AG10803 (cell line): ENCODE measurements at places on chromosomes 3 and 15.
A peak's percentile ranks its signal among the peaks of the same experiment; 100 is the strongest.

DNA sequence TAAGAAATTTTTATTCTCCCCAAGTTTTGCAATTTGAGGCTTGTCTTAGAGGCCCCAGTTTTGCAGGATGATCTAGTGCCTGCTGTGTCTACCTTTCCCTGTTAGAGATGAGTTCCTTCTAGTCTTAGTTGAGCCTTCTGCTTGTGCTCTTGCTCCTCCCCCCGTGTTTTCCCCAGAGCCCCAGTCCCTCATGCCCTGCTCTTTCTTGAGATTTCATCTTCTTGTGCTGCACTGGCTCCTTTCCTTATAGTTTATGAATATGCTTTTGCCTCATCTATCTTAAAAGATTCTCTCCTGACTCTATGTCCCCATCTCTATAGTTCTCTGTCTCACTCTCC lies 4.7 kb downstream of the GAP43 start:
- DNase-seq, result no peak

GRCh38 chr3:99172736-99173657 lies 271.5 kb upstream of the DCBLD2 start:
- peak; percentile 86 for DNase-seq

- DNase-seq, result no peak
Observed at GRCh38 chr3:28700728-28701127, 352.1 kb upstream of the AZI2 start.

GRCh38 chr15:47688573-47689086 lies 28.7 kb upstream of the SEMA6D start:
- peak; percentile 57 for DNase-seq

DNA sequence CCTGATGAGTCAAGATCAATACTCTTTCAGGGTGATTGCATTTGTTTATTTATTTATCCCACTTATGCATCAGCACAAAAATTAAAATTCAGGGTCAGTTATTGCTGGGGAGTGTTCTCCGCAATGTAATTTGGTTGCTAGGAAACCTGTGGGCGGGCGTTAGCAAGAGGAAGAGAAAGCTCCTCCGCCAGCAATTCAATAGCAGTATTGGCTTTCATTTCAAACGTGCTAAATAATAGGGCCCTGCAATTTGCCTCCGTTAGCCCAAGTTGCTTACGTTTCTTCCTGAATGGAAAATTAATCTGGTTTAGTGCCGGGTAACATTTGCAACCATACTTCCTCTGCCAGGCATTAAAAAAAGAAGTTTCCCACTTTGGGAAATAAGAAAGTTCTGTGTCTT lies 35.5 kb upstream of the PLCL2 start:
- DNase-seq, result no peak

GRCh38 chr3:123778991-123779622 lies 105.0 kb downstream of the MYLK start:
- no peak for DNase-seq

GRCh38 chr3:55333923-55334322 lies 153.2 kb downstream of the WNT5A start:
- peak; percentile 87 for DNase-seq

DNA sequence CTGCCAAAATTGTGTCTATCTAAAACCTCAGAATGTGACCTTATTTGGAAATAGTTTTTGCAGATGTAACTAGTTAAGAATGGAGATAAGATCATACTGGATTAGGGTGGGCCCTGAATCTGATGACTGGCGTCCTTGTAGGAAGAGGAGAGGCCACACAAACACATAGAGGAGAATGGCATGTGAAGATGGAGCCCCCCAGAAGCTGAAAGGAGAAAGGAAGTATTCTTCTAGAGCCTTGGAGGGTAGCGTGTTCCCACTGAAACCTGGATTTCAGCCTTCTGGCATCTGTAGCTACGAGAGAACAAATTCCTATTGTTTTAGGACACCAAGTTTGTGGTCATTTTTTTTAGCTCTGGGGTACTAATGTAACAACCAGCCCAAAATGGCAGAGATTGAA lies 423.0 kb upstream of the TPM1 start:
- peak; percentile 54 for DNase-seq

GRCh38 chr3:36318621-36319200 lies 61.6 kb upstream of the STAC start:
- no peak for DNase-seq

- DNase-seq, result no peak
Observed at GRCh38 chr3:71515636-71516365, 67.7 kb downstream of the FOXP1 start.

DNA sequence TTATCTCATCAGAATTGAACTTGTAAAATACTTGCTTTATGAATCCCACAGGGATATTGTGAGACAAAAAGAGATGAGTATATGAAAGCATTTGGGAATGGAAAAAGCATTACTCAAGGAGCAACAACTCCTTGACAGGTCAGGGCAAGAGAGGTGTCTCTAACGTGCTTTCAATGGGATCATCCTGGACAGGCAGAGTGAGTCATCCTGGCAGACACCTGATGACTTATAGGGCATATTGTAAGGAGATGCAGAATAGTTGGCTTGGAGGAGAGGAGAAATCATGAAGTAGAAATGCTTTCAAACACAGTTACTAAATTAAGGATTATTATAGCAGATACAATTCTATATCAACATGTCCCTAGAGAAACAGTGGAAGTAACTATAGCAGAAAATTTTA lies 71.9 kb upstream of the THSD4 start:
- peak; percentile 20 for DNase-seq

GRCh38 chr15:36905908-36906307 lies 194.4 kb downstream of the MEIS2 start:
- DNase-seq, result peak; percentile 92

- DNase-seq, result no peak
Observed at GRCh38 chr3:44238889-44239288, 2.8 kb upstream of the TOPAZ1 start.

DNA sequence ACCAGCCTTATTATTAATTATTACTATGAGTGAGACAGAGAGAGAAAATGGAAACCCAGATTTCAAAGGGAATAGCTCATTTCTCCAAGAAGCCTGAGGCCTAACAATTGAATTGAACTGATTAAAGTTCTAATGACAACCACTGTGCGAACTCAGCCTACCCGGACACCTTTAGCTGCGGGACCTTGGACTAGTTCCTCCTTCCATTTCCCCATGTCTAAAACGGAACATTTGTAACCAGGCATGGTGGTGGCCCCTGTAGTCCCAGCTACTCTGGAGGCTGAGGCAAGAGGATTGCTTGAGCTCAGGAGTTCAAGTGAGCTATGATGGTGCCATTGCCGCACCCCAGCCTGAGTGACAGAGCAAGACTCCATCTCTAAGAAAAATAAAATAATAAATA lies 16.4 kb upstream of the RTP2 start:
- DNase-seq, result no peak

- DNase-seq, result no peak
Observed at GRCh38 chr3:128190501-128190900, 37.2 kb downstream of the EEFSEC start.

- DNase-seq, result no peak
Observed at GRCh38 chr15:81625896-81626295, 251.9 kb upstream of the TMC3 start.

GRCh38 chr3:14403619-14404155 lies 1.3 kb downstream of the SLC6A6 start:
- no peak for DNase-seq

GRCh38 chr3:136114421-136114820 lies 81.7 kb downstream of the MSL2 start:
- DNase-seq, result no peak

GRCh38 chr3:80060664-80061063 lies 292.9 kb upstream of the ROBO1 start:
- no peak for DNase-seq

DNA sequence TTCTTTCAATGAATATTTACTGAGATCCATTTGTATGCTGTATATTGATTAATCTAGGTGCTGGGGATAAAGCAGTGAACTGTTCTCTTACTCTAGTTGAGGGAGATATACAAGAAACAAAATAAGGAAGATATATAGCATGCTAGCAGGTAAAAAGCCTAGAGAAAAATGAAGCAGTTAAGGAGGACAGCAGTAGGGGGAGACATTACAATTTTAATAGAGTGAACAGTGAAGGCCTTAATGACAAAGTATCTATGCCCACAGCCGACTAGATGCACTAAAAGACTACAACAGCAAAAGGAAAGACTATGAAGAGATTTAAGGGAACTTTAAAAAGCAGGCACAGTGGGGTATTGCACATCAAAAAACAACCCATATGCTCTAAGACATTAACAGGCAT lies 81.4 kb downstream of the XRN1 start:
- no peak for DNase-seq

GRCh38 chr15:68733666-68734065 lies 87.0 kb downstream of the ANP32A start:
- DNase-seq, result peak; percentile 52

DNA sequence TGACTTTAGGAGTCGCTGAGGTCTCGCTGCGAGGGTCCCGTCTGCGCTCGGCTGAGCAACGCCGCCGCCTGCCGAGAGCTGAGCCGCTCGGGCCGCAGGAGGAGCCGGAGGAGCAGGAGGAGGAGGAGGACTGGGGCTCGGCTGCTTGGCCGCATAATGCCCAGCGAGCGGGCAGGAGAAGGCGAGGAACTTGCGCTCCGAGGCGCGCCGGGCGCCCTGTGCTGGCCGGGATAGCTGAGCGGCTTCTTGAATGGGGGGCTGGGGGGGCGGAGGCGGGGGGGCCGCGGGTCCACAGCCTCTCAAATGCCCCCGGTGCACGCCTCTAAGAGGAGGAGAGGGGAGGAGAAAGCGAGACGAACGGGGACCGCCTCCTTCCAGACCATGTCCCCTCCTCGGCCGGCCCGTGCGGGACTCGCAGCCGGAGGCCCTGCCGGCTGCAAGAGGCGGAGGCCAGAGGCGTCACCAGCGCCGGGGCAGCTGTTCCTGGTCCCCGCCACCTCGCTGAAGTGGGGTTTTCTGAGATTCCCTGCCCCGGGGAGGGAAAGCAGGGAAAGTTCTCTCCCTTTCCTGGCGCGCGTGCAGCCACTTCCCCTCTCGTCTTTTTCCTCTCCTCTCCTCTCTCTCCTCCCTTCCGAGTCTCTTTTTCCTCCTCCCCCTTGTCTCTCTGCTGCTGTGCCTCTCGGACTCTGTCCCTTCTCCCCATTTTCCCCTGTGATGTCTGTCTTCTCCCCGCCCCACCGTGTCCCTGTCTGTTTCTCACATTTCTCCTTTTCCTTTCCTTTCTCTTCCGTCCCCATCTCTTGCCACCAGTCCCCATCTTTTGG lies at the start of gene ADAMTS9:
Gene ADAMTS9, minus strand, starts transcription at position 220 of the 824 bp plus-strand sequence. CDS start 343 bp downstream, outside the sequence.
- DNase-seq, result peak; percentile 66

DNA sequence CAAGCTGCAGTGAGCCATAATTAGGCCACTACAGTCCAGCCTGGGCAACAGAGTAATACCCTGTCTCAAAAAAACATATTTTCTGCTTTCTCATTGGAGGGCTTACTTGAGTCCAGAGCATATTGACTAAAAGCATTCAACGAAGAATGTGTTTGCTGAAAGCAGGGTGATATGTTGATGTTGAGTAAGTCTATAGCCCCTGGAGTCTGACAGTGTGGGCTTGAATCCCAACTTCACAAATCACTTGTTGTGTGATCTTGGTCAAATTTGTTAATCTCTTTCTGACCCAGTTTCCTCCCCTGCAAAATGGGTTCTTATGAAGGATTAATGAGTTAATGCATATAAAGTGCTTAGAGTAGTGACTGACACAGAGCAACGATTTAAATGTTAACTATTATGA lies 403.9 kb downstream of the MECOM start:
- no peak for DNase-seq

DNA sequence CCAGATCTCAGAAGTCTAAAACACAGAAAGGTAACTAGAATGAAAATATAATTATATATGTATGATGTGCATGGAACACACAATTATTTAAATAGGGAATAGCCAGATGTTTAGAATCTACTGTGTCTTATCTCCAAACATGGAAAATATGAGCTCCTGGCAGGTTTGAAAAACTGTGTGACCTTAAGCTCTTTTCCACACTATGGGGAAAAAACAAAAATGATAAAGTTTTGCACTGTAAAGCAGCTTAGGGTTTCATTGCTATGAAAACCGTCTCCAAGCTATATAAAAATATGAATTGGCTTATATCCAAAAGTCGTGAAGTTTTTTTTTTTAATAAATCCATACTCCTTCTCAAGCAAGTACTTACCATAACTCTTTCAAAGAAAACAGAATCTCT lies 159.8 kb downstream of the ERC2 start:
- no peak for DNase-seq

GRCh38 chr3:73378207-73378606 lies 246.5 kb downstream of the PDZRN3 start:
- no peak for DNase-seq

DNA sequence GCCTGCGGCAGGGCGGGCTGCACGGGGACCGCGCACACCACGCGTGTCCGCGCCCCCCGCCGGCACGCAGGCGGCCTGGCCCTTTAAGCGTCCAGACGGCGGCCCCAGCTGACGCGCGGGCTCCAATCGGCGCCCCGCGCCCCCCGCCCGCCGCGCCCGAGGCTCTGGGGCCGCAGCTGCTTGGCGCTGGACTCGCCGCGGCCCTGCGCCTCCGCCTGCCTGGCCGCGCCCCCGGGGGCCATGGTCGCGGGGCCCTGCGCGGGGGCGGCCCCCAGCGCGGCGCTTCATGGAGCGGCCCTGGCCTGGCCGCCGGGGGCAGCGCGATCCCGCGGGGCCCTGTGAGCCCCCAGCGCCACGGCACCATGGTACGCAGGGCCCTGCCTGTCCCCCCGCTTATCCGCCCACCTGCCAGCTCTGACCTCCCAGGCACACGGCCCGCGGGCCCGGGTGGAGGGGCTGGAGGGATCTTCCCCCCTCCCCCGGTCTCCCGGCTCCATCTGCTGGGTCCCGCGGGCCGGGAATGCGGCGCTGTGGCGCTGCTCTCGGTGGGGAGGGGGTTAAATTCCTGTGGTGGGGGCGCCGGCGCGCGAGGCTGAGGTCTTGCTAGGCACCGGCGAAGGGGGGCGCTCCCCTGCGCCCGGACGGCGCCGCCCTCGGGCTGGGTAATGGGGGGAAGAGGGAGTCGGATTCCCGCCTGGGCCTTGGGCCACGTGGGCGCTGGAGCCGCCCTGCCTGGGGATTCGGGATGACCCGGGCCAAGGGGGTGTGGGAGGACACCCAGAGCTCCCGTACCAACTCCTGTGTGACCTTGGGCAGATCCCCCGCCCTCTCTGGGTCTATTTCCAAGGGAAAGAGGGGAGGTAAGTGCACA lies 1.1 kb downstream of the ZBTB47 start:
- peak; percentile 59 for DNase-seq

- DNase-seq, result peak; percentile 80
Observed at GRCh38 chr3:8891774-8892173, 71.5 kb downstream of the RAD18 start.

- DNase-seq, result no peak
Observed at GRCh38 chr3:99915906-99916432, 98.3 kb downstream of the CMSS1 start.
